Inflammatory macrophage treated with lipopolysaccharide for 1 hour (primary cell): ENCODE measurements at places on chromosomes 2 and 18.

GRCh38 chr2:95121093-95121406 lies 558 bp downstream of the MRPS5 start:
- no peak for DNase-seq

DNA sequence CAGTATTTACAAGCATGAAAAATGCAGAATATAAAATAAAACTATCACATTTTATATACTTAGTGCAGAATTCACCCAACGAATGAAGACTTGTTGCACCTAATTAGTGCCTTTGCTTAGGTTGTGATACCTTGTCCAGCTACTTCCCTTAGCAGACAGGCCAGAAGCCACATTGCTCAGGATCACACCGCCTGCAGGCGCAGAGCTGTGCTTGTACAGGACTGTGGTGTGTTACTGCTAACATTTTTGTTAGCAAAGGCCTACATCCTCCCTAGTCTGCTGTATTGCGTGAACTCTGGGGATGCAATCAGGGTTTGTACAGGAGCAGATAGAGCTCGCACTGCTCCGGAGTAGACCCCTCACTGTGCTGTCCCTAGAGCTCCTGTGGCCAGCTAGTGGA lies 336.9 kb downstream of the CBLN2 start:
- no peak for DNase-seq

DNA sequence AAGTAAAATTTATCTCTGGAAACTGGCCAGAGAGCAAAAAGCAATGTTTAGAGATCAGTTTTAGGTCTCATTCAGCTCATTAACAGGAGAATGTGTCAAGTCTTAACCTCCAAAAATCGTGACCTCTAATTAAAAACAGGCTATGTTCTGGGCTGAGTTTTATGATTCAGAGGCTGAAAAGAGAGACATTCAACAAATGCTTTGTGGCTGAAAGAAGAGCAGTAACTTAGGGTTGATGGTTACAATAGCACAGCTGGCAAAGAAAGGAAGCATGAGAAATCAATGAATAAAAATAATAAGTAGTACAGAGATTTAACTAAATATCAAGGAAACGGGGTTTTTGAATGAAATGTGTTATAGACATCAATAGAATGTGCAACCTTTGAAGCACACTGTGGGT lies 13.1 kb downstream of the TGIF1 start:
- no peak for DNase-seq

DNA sequence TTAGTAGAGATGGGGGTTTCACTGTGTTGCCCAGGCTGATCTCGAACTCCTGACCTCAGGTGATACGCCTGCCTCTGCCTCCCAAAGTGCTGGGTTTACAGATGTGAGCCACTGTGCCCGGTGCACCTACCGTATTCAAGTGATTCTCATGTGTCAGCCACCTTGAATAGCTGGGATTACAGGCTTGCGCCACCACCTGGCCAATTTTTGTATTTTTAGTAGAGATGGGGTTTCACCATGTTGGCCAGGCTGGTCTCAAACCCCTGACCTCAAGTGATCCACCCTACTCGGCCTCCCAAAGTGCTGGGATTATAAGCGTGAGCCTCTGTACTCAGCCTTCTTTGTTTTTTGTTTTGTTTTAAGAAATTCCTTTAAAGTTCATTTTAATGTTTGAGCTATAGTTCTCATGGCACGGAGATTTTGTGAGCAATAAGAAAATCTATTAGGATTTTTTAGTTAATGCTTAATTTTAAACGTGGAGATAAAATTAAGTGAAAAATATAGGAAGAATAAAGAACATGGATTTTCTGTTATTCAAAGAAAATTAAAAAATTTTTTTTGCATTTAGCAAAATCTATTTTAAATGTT lies 242.6 kb downstream of the PHLPP1 start:
- DNase-seq = peak; percentile 62

DNA sequence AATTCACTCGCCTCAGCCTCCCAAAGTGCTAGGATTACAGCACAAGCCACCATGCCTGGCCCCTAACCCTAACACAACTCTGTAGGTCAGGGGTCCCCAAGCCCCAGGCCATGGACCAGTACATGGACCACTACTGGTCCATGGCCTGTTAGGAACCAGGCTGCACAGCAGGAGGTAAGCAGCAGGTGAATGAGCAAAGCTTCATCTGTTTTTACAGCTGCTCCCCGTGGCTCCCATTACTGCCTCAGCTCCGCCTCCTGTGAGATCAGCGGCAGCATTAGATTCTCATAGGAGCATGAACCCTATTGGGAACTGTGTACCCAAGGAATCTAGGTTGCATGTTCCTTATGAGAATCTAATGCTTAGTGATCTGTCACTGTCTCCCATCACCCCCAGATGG lies 201.7 kb downstream of the NRP2 start:
- DNase-seq = no peak

DNA sequence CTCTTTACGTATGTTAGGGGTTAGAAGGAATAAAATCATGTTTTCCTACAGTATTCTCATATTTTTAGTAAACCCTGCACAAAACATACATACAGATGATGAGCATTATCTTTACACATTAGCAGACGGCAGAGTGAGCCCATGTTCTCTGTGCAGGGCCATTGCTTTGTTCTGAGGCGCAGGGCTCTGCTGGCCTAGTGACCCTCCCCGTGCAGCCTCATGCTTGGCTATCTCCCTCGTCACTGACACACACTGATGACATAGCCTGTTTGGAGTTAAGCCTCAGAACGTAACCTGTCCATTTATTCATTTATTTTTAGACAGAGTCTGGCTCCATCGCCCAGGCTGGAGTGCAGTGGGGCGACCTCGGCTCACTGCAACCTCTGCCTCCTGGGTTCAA lies 115.9 kb upstream of the FOSL2 start:
- DNase-seq = no peak

DNA sequence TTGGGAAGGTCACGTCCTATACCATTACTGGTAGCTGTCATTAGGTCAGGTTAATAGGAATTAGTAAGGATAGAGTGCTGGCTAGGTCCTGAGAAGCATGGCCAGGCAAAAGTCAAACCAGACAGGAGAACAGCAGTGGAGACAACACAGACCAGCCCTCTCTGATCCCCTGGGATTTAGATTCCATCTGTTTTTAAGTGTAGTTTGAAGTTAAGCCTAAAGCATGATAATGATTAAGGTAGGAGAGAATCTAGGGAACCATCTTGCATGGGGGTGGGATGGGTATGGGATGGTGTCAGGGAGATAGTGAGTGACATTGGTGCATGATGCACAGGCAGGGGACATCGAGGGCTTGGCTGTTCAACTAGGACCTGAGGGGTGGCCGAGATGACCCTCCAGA lies 96.6 kb downstream of the MYCN start:
- no peak for DNase-seq

GRCh38 chr2:157441072-157441454 lies 2.8 kb downstream of the CYTIP start:
- no peak for DNase-seq

GRCh38 chr2:145860083-145860482 lies 1340.2 kb upstream of the ZEB2 start:
- no peak for DNase-seq

GRCh38 chr2:69848186-69848790 lies 18.8 kb downstream of the GMCL1 start:
- DNase-seq = no peak

DNA sequence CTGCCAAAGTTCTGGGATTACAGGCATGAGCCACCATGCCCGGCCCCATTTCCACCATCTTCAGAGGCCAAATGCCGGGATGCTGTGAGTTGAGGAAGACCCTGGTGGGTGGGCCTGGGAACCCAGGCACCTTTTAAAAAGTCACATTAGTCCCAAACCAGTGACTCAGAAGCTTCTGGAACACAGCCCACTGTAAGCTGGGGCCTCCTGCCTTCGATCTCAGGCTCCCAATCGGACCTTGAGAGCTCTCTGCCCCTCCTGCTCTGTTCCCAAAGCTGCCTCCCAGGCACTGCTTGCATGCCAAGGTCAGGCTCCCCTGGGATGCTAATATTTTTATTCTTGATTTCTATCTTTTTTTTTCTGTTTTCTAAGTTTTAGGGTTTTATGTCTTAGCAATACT lies 4.2 kb downstream of the ADCY3 start:
- DNase-seq = no peak

GRCh38 chr2:45458909-45459563 lies 152.0 kb downstream of the SRBD1 start:
- DNase-seq = no peak

- DNase-seq = no peak
Measured at GRCh38 chr2:30305235-30305634, 73.9 kb downstream of the LBH start.

DNA sequence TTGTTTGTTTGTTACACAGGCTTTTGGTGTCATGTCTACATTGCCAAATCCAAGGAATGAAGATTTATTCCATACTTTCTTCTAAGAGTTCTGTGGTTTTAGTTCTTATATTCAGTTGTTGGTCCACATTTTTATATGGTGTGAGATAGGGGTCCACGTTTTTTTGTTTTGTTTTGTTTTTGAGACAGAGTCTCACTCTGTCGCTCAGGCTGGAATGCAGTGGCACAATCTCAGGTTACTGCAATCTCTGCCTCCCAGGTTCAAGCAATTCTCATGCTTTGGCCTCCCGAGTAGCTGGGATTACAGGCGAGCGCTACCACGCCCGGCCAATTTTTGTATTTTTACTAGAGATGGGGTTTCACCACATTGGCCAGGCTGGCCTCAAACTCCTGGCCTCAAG lies 8.2 kb downstream of the RALBP1 start:
- DNase-seq = no peak

GRCh38 chr2:200451511-200451910 lies 58.4 kb downstream of the KCTD18 start:
- no peak for DNase-seq

- no peak for DNase-seq
Measured at GRCh38 chr18:73136134-73136533, 268.3 kb upstream of the NETO1 start.

GRCh38 chr18:11733031-11733430 lies 44.0 kb downstream of the GNAL start:
- DNase-seq = peak; percentile 90

- DNase-seq = no peak
Measured at GRCh38 chr2:70557171-70557838, 3.7 kb upstream of the TGFA start.

DNA sequence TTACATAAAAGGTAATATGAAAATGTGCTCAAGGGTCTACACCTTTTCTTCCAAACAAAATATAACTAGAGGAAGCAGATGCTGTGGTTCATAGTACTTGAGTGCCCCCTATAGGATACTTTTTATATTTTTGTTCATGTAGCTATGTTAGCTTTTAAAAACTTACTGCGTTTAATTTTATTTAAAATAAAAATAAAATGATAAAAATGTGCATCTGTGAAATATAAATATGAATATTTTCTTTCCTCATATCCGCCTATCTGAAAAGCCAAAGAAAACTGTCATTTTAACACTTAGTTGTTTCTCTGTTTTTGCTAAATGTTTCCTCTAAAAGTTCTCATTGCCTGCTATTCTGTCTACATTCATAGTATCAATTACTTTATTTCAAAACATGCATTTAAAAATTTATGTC lies 9.6 kb upstream of the LRP1B start:
- no peak for DNase-seq

GRCh38 chr18:78891185-78891762 lies 88.3 kb upstream of the SALL3 start:
- DNase-seq = no peak

DNA sequence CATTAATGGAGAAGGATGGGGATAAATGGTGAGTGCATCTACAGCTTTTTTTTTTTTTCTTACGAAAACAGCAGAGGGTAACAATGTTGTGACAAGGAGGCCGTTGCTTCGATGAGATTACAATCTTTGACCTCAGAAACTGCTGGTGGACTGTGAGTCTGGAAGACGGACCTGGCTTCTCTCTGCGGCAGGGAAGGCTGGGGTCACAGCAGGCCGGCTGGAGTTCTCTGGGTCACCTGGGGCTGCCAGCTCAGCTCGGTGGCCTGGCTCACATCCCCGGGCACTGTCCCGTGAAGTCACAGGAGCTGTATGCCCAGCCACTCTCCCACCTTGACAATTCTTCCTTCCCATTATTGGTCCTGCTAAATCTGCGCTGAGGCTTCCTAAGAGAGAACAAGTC lies 160.8 kb downstream of the ACKR3 start:
- no peak for DNase-seq

DNA sequence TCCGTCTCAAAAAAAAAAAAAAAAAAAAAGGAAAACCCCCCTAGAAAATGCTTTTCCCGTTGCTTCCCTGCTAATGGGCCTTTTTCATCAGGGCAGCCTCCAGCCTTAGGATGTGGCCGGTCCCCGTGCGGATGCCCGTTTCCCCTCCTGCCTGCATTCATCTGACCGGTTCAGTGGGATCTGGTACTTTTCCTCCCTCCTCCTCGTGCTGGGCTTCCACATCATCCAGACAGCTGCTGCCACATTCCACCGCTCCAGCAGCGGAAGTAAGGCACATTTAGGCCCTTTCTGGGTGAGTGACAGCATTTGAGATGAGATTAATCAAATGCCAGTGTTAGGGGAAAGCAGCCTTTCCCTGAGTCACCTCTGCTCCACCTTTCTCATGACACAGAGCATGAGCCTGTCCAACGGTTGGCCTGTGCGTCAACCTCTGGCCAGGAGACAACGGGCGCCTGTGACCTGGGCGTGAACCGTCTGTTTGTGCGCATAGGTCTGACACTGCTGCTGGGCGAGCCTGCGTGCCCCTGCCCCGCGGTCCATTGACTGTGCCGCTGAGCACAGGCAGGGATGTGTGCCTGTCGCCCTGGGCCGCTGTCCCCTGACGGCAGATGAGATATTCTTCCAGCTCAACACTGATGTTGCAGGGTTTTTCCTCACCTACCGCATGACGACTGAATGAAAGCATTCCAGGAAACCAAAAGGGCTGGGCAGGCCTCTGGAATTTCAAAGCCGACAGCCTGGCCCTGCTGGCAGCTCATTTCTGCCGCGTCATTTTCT lies 174.0 kb downstream of the TGIF1 start:
- peak; percentile 81 for DNase-seq

DNA sequence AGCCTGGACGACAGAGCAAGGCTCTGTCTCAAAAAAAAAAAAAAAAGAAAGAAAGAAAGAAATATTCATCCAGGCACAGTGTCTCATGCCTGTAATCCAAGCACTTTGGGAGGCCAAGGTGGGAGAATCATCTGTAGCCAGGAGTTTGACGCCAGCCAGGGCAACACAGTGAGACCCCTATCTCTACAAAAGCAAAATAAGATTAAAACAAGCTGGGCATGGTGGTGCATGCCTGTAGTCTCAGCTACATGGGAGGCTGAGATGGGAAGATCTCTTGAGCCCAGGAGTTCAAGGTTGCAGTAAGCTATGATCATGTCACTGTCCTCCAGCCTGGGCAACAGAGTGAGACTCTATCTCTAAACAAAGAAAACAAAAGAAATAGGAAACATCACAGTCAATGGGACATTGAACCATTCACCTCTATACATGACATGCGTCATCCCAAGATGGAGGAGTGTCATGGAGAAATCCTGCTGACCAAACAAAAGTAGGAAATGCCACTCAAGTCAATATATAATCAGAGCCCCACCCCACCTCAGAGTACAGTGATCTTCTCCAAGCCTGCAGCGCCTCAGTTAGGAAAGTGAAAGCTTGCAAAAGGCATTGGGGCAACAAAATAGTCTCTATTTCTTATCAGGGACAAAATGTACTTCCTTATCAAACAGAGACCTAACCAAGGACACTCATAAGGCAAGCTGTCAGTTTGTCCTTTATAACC lies 9.8 kb downstream of the FEV start:
- DNase-seq = no peak

GRCh38 chr2:106158871-106159270 lies 35.2 kb downstream of the UXS1 start:
- DNase-seq = no peak
